Osteocyte (in vitro differentiated cells): ENCODE measurements at places on chromosomes 11 and 22. TPM values are rescaled to one million over a fixed set of nuclear protein-coding genes. Genes with fewer than 3 reads are reported as not detected.

DNA sequence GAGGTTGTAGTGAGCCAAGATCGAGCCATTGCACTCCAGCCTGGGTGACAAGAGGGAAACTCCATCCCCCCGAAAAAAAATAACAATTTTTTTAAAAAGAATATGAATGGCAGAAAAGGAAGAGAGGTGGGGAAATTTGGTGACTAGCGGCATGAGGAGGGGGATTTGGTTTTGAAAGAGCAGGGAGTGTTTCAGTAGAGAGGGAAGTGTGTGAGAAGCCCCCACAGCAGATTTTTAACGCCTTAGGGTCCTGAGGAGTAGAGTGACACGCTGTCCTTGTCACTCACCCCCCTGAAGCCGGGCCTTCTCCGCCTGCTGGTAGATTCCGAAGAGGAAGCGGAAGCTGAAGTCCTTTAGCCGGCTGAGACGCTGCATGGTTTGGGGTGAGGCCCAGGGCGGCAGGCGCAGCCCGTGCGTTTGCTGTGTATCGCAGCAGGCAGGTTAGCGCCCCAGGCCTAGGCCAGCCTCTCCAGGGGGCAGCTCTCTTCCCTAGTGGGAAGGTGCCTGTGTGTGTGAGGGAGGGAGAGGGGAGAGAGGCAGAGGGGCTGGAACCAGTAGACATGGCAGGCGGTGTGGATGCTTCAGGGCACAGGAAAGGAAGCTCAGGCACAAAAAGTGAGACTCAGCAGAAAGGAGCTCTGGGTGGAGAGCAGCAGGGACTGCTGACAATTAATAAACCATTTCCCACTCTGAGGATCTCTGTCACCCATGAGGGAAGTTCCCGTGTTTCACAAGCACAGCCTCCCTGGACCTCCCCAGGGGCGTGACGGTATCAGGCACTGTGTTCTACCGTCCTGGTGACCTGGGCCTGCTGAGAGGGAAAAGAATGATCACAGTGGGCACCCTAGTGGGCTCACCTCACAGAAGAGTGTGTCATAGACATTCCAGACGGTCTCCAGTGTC is 3.9 kb downstream of the ACP2 start:
- DNase-seq = peak; percentile 84

- DNase-seq = peak; percentile 95
Measured at GRCh38 chr11:66289548-66290329, 796 bp upstream of the YIF1A start.

Gene SPDYC
- total RNA-seq = not detected in 2 replicates

Gene THY1
- 11.3 and 14.0 TPM in 2 replicates for total RNA-seq

- no peak for DNase-seq
Measured at GRCh38 chr11:131868629-131869507, 498.5 kb downstream of the NTM start.

Gene PGA3
- not detected in 2 replicates for total RNA-seq

- DNase-seq = no peak
Measured at GRCh38 chr22:23823331-23823791, 15.4 kb downstream of the DERL3 start.

Gene ZFP91
- 55.4 and 56.7 TPM in 2 replicates for total RNA-seq

DNA sequence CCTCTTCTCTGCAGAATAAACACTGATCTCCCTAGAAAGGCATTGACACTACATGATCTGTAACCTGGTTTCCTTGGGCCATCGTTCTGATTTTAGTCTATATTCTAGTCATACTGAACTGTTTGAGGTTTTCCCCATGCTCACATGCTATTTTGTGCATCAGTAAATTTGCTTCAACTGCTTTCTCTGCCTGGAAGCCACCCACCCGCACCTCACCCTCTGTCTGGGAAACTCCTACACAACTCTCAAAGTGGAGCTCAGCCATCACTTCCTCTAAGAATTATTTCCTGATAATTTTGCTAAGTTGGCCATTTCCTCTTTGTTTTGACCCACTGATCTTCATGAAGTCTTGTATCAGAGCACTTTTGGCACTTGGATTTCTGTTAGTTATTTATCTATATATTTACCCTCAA is 36.1 kb downstream of the MMP20 start:
- DNase-seq = no peak

- no peak for DNase-seq
Measured at GRCh38 chr11:121892863-121893262, 223.2 kb downstream of the BLID start.

Gene FXYD6
- total RNA-seq = 0.99 and 1.7 TPM in 2 replicates

Gene SCGB1A1
- not detected in 2 replicates for total RNA-seq

DNA sequence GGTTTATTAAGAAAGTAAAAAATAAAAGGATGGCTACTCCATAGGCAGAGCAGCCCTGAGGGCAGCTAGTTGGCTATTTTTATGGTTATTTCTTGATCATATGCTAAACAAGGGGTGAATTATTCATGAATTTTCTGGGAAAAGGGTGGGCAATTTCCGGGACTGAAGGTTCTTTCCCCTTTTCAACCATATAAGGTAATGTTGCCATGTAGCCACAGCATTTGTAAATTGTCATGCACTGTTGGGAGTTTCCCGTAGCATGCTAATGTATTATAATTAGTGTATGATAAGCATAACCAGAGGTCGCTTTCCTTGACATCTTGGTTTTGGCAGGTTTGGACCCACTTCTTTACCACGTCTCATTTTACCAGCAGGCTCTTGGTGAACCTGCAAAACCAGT is 610.4 kb upstream of the B3GAT1 start:
- no peak for DNase-seq

DNA sequence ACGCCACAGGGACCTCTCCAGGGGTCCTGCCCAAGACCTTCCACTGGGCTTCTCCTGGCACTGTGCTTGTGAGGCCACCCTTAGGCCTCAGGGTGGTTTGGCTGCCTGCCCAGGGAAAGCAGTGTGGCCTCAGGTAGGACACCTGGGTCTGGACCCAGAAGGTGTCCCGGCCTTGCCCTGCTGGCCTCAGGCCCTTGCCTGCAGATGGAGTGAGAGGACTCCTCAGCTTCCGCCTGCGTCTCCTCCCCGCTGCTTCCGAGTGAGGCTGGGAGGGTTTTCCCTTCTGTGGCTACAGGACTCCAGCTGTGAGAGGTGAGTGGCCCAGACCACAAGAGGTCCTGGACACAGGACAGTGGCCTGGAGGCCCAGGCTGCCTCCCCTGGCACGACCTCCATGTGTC is 60.4 kb downstream of the WNT7B start:
- DNase-seq = no peak

Gene NUP160
- 28.3 TPM in 2 replicates for total RNA-seq

- no peak for DNase-seq
Measured at GRCh38 chr11:2864901-2865300, 20.7 kb downstream of the CDKN1C start.

DNA sequence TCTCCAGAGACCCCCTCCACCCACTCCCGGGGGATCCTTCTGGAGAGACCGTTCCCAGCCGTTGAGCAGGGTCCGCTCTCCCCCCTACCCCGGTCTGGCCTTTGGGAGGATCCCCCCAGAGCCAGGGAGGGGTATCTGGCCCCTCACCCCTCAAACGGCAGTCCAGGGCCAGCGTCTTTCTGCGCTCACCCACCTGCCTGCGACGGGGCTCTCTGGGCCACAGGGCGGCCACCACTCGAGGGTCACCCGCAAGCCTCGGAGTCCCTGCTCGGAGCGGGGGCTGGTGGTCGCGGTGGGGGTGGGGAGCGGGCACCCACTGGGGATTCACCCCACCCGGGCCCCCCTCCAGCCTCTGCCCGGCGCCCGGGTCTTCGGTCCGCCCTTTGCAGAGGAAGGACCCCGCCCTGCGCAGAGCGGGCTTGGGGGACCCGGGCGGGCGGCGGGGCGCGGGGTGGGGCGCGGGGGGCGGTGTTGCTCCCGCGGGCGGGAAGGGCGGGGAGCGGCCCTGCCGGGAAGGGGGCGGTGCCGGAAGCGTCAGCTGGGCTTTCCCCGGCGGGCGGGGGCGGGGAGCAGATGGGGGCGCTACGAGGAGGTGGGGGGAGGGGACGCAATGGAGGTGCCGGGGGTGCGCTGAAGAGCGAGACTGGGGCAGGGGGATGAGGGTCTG is 16.6 kb downstream of the CRELD2 start:
- no peak for DNase-seq

Gene MCAM
- 74.8 and 74.9 TPM in 2 replicates for total RNA-seq

DNA sequence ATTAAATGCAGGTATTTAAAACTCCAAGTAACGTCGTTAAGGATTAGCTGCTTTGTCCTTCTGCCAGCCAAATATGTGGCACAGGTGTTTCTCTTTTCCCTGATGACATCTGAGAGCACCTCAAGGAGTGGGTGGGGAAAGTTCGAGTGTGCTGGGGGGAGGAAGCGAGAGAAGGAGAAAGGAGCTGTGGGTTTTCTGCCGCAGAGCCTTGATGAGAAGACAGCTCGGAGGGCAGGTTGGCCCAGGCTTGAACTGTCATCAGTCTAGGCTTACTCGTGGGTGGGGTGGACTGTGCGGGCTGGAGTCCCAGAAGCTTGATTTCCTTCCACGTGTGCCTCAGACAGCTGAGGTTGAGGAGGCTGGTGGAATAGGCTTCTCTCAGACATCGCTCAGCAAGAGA is 15.2 kb upstream of the SORL1-AS1 start:
- DNase-seq = no peak

- DNase-seq = no peak
Measured at GRCh38 chr11:61445516-61445915, 15.6 kb downstream of the SDHAF2 start.

- no peak for DNase-seq
Measured at GRCh38 chr22:41596776-41597634, 7.4 kb upstream of the PMM1 start.

DNA sequence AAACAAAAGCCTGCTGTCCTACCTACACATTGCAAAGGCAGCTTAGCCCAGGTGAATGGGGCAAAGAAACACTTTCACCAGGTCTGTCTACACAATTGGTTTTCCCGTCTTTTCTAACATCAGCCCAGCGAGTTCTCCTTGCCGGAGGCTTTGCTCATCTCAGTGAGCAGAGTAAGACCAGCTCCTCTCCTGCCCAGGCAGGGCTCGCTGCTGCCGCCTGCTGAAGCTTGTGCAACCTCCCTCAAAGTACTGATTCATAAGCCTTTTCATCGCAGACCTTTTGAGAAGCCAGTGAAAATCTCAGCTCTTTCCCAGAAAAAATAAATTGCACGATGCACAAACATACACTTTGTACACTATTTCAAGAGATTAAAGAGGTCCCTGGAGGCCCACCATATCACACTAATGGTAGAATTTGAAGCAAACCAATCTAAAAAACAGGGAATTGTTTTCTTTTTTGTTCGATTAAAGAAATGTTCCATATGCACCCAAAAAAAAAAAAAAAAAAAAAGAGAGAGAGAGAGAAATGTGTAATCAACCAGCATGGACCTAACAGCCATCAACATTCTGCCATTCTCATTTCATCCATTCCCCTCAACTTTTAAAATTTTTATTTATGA is 328.1 kb upstream of the MPPED2 start:
- no peak for DNase-seq

Gene IFITM10
- 13.5 and 24.0 TPM in 2 replicates for total RNA-seq

DNA sequence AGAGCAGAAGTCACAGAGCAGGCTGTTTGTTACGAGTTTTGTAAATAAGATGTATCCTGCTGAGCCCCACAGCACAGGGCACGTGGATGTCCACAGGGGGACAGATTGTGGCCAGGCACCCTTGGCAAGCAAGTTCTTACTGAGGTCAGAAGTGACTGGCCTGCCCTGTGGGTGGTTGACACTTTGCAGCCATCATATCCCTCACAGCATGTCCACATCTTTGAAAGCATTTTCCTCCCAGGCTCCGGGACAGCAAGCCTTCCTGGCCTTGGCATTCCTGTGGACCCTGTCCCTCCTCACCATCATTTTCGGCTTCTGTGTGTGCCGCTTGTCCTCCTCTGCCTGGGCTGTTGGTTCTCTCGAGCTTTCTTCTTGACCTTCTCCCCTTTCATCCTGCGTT is 189.5 kb downstream of the TBC1D22A start:
- DNase-seq = peak; percentile 38

GRCh38 chr22:21938906-21939305 is 13.7 kb downstream of the PPM1F start:
- DNase-seq = no peak

Gene BTBD18
- not detected in 2 replicates for total RNA-seq

- no peak for DNase-seq
Measured at GRCh38 chr11:10371926-10372641, 67.2 kb downstream of the ADM start.

Gene CSRP3
- not detected in 2 replicates for total RNA-seq

Gene MPZL3
- total RNA-seq = 0.37 and 0.40 TPM in 2 replicates
